AG04450 (cell line): ENCODE measurements at places on chromosomes 2 and 18.

DNA sequence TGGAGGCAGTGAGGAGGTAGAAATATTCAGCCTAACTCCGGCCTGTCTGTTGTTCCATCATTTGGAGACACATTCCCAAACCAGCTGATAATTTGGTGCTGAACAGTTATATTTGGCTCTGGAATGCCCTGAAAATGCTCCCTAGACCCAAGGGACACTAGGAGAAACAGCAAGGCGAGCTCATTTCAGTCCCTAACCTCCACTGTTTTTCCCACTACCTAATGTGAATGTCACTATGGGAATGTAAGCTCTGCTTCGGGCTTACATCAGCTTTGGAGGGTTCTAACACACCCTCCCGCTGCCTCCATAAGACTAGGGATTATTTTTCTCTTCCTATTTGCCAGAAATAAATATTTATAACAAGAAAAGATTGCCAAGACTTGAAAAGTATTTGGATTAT is 103.5 kb downstream of the ANTXR1 start:
- no peak for DNase-seq

- DNase-seq: no peak
Observed at GRCh38 chr2:10046931-10047330, 3.6 kb downstream of the KLF11 start.

- no peak for DNase-seq
Observed at GRCh38 chr18:76432970-76433767, 61.9 kb downstream of the ZNF516 start.

DNA sequence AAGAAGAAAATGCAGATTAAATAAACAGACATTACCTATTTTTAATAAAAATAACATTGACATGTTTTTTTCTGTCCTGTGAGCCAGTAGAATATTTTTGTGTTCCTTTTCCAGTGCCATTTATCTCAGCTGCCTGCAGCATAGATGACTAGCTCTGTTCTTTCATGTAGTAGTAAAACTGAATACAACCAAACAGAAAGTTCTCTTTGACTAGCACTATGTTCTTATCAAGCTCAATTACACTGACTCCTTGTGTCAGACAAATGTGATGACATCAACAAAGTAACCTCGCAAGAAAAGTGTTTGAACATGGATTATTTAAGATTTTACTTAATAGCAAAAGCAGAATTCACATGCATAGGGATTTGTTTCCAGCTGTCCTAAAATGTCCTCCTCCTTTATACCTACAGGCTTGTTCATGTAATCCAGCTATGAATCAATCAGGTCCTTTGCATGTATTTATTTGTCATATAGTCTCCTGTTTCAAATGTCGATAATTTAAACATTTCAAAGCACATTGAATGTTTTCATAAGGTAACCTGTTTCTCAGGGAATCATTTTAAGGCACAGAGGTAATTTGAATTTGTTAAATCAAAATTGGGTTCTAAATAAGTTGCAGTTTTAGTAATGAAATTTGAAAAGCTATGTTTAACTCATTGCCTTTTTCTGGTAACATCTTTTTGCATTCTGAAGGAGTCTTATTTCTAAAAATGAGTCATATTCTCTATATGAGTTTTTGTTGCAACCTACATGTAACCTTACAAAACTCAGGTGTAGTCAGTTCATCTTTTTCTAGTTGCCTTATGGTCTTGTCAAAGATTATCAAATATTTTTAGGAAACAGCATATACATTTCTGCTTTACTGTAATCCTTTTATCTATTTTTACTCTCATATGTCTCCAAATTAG is 215.3 kb upstream of the GULP1 start:
- DNase-seq: no peak

DNA sequence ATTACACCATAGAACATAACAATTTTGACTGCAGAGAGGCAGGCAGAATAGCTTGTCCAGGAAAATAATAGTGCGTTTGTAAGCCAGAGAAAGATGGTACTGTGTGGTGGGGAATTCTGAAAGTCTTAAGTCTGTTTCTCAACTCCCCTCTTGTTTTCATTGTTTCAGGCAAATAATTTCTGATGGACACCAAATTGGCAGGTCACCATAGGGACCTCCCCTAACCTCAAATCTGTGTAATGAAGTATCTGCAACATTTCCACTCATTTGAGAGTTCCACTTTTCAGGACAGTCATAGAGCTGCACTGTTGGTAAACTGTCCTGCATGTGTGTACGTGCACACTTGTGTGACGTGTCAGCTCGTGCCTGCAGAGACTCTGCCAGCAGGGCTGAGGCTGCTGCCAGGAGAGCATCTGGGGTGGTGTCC is 195.6 kb downstream of the AGAP1 start:
- no peak for DNase-seq

DNA sequence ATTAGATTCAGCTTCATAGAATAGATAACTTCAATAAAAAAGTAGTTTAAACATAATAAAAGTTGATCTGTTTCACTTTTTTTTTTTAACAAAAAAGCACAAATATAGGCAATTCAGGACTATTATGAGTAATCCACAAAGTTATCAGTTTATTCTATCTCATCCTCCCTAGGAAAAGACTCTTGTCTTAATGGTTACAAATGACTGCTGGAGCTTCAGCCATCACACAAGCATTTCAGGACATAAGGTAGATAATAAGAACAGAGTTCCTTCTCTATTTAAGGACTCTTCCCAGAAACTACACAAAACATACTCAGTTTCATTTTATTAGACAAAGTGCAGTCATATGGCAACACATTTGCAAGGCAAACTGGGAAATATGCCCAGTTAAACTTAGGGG is 357.6 kb upstream of the SETBP1 start:
- DNase-seq: no peak
